ENCODE measurements at places on chromosomes 3 and 15. TPM values are rescaled to one million over a fixed set of nuclear protein-coding genes. Genes with fewer than 3 reads are reported as not detected.

CTDSPL gene
- 38.8 TPM for total RNA-seq

DNA sequence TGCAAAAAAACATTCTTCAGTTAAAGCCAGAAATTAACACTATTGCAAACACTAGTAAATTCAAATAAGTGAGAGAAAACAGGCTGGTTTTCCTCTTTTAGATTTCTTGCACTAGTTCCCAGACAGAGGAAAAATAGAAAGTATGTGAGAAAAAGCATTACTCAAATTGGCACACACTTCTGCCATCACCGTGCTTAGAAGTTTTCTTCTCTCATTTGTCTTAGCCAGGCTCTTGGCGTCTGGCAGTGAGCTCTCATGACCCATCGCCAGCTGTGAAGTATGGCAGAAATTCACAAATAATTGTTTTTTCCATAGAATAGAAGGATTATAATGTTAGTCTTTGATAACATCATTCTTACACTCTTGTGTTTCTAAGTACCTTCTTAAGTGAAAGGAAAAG lies 515.9 kb downstream of the GBE1 start:
- DNase-seq: no peak

- DNase-seq: peak; percentile 48
Observed at GRCh38 chr15:70259028-70259424, 161.3 kb upstream of the TLE3 start.

- DNase-seq: peak; percentile 99
Observed at GRCh38 chr15:72237029-72237852, 6.3 kb upstream of the PKM start.

DNA sequence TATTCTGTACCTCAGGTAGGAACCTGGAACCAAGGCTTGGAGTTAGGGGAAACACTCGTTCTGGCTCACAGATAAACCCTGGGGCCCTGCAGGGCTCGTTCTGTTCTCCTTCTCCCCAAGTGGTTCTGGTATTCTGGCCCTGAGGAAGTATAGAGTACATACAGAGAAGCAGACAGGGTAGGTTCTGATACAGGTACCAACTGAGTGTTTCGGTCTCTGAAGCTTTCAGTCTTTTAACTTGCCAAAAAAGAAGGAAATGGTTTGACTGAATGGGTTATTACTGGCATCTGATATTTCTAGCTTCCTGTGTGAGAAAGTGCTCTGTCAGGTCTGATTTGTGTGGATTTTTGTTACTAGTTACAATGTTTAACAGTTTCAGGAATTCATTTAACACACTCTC lies 67.3 kb downstream of the UBE2E2 start:
- DNase-seq: no peak

GRCh38 chr3:179181993-179182551 lies 33.9 kb downstream of the PIK3CA start:
- DNase-seq: peak; percentile 32
